C1 segment of cervical spinal cord (tissue), 14 donors: ENCODE measurements at places on chromosomes 13 and 19.

GRCh38 chr19:5713228-5713627 is 6.7 kb downstream of the LONP1 start:
- DNase-seq: no peak

GRCh38 chr19:10317045-10317856 is 1.4 kb upstream of the FDX2 start:
- no peak for DNase-seq

DNA sequence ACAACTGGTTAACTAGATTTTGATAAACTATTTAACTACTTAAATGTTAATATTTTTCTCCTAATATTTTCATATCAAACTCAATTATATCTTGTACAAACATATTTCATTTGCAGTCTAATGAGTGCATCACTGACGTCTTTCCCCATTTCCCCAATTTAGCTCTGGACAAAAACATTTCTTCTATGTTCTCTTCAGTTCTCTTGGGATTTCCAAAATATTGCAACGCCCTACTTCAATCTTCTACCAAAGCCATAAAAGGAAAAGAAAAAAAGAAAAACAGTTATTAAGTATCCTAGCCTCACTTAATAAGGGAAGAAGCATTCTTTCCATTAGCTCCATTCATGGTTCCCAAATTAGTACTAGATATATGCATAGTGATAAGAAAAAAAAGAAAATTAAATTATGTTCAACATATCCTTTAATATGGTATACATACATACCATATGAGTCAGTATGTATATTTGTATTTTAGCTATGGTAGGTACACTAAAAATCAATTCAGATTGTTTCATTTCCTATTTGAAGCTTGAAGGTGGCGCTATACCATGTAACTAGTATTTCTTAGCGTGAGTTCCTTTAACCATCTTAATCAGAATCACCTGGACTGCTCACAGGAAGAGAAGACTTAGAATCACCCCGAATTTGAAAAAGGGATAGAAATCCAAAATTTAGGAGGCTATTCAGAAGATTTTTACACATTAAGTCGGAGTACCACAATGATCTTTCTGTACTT is 9.9 kb downstream of the FBXL3 start:
- no peak for DNase-seq

- DNase-seq: peak; percentile 82
Observed at GRCh38 chr19:46513461-46514236, 18.0 kb upstream of the PNMA8B start.

DNA sequence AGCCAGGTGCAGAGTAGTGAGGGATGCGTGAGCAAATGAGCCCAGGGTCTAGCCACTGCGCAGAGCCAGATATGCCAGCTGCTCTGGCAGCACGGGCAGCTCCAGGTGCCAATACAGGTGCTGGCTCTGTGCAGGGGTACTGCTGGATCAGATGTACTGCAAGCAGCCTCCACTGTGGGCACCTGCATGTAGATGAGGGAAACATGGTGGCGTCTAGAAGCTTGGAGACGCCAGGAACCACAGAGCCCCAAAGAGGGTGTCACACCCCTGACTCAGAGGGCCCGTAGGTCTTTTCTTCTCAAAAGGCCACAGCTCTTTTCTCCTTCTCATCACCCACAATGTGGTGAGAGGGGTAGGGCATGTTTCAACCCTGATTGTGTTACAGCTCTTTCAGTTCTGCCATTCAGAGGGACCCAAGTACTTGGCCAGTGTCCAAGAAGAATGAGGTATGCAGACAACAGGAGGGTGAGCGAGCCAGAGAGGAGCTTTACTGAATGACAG is 244.4 kb upstream of the SLITRK1 start:
- no peak for DNase-seq

DNA sequence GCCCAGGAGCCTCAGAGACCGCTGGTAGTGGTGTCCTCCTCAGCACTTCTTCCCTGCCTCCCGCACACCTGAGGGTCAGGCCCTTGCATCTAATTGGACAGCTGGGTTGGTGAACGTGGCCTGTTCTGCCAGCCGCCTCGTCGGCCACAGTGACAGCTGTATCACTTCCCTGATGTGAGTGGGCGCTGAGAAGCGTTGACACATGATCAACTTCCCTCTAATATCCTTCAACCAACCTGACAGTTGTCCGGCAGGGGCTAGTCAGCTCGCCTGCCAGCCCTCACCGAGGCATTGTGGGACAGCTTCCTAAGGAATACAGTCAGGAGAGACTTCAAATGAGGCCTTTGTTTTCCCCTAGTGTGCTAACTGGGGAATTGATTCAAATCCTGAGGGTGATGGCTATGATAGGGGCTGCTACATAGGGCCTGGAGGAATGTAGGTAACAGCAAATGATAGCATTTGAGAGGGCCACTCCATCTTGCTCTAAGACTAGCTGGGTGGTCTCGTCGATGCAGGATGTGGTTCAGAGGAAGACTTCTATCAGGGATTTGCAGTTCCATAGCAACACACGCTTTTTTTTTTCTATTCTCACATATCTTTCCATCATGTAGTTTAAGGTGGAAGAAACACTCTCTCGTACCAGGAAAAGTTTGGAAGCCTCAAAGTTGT is 230.8 kb downstream of the TSHZ3 start:
- DNase-seq: no peak

GRCh38 chr19:16736709-16737108 is 17.1 kb downstream of the NWD1 start:
- no peak for DNase-seq

- no peak for DNase-seq
Observed at GRCh38 chr19:1267477-1268225, 1.5 kb upstream of the CIRBP start.

GRCh38 chr13:35648201-35648600 is 171.7 kb upstream of the MAB21L1 start:
- no peak for DNase-seq

- DNase-seq: no peak
Observed at GRCh38 chr19:15962319-15962718, 13.5 kb downstream of the OR10H4 start.

DNA sequence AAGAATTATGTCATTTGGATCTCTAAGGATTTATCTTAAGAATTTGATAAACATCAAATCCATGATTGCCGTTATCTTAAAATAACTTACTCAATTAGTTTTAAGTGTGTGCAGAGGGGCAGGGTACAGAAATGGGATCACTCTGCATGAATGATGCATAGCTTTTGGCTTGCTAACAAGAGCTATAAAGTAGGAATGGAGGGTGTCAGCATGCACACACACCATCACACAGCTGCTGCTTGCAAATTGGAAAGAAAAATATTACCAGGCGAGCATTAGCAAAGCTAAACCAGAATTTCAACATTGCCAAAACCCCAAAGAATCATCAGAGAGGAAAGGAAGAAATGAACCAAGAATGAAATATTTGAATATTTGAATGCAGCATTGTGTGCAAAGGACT is 580.6 kb downstream of the LMO7 start:
- no peak for DNase-seq

DNA sequence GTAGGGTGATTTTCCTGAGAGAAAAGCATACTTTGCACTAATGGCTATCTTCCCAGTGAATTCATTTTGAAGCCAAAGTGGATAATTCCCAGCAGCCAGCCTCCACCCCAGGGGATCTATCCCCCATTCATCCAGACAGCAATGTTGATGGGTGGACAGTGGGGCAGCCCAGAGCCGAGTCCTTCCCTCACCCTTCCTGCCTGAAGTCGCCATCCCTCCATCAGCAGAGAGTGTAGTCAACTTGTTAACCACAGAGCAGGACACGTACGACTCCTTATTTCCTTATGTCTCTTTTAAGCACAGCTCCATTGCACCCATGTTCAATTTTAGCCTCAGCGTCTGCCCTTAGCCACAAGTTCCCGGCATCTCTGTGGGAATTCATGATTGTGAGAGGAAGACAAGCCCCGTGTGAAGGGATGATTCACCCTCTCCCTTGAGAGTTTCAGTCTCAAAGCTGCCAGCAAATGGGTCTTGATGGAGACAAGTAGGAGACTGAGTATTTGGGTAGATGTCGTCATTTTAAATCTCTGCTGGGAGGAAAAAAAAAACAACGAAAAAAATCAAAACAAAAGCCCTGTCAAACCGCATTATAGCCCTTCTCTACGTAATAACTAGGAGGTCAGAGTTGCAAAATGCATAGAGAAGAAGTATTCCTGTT is 58.3 kb upstream of the MEDAG start:
- no peak for DNase-seq

DNA sequence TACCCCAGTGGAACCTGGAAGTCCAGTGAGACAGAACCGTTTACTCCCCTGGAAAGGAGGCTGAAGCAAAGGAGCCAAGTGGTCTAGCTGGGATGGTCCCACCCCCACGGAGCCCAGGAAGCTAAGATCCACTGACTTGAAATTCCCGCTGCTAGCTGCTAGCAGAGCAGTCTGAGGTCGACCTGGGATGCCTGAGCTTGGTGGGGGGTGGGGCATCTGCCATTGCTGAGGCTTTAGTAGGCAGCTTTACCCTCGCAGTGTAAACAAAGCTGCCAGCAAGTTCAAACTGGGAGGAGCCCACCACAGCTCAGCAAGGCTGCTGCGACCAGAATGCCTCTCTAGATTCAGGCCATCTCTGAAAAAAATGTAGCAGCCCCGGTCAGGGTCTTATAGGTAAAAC is 437.0 kb downstream of the SUCLA2 start:
- DNase-seq: no peak

DNA sequence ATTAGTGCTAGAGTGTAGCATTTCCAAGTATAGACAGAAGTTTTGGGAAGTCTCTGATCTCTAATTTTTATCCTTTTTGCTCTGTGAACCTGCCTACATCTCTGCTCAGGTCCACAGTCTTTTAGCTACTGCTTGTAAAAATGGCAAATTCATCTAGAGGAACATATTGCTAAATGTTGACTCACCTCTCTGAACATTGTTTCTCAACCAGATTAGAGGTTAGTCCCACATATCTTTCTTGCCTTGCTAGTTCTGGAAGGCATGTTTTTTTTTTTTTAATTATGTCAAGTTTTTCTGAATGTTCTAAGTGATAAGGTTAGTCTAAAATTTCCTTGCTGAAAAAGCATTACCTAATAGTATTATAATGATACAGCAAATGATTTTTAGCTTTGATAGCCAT is 2889.6 kb upstream of the PCDH20 start:
- DNase-seq: no peak

DNA sequence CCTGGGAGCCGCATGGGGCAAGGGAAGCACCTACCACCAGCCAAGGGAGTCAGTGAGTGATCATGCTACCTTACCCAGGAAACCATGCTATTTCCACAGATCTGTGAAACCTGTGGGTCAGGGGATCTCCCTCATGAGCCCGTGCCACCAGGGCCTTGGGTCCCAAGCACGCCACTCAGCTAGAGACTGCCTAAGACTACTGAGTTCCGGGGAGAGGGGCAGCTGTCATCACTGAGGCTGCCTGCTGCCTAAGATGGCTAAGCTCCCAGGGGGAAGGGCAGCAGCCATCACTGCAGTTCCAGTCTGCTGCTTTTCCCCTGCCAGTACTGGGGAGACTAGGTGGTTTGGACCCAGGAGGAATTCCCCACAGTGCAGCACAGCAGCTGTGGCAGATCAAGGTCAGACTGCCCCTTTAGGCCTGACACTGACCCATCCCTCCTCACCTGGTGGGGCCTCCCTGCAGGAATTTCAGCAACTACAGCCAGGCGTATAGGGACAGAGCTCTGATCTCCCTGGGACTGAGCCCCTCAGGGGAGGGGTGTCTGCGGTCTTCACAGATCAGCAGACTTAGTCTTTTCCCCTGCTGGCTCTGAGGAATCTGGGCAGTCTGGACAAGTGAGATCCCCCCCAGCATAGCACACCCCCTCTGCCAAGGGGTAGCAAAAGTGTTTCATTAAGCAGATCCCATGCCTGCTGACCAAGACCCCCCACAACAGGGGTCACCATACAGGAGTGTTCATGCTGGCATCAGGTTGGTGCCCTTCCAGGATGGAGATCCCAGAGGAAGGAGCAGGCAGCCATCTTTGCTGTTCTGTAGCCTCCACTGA is 26.9 kb downstream of the VSTM2B start:
- DNase-seq: no peak

DNA sequence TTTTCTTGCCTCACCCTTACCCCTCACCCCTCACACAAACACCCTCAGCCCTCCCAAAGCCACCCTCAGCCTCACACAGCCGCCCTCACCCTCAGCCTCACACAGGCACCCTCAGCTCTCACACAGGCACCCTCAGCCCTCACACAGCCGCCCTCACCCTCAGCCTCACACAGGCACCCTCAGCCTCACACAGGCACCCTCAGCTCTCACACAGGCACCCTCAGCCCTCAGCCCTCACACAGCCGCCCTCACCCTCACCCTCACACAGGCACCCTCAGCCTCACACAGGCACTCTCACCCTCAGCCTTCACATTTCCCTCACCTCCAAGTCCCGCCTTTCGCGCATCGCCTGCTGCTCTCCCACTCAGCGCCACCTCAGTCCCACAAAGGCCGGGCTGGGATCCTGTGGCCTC is 287 bp upstream of the ZSCAN22 start:
- no peak for DNase-seq

DNA sequence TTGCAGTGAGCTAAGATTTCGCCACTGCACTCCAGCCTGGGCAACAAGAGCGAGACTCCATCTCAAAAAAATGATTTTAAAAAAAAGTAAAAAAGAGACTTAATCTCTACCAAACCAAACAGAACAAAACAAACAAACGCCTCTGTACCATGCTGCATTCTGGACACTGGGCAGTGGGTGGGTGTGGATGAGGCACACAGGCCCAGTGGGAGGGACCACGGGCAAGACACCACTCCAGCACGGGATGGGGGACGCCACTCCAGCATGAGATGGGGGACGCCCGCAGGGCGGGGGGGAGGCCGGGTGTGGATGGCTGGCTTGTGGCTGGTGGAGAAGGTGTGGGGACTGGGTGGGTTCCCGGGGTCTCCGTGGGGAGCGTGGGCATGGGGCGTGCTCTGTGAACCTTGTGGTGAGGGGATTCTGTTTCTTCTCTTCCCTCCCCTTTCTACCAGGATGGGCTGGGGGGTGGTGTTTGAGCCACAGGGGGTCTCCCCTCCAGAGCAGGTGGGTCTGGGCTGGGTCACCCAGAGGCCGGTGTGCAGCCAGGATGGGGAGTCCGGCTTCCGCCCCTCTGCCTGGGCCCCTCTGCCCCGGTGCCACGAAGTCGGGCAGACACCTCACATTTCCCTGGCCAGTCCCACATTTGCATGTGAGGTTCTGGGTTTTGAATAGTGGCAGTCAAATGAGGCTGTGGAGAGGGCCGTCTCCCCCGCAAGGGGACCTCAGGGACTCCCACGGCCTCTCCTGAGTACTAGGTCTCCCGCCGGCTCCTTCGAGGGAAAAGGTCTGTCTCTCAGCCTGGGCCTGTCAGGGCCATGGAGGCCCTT is 23.9 kb upstream of the MATK start:
- DNase-seq: no peak

- DNase-seq: no peak
Observed at GRCh38 chr13:94330552-94331071, 148.9 kb downstream of the DCT start.
